Activated CD8-positive, alpha-beta memory T cell treated with anti-CD3 and anti-CD28 coated beads for 1 hour (primary cell): ENCODE measurements at places on chromosomes 3 and 15.

GRCh38 chr15:99526176-99526575 is 39.6 kb upstream of the MEF2A start:
- no peak for DNase-seq

DNA sequence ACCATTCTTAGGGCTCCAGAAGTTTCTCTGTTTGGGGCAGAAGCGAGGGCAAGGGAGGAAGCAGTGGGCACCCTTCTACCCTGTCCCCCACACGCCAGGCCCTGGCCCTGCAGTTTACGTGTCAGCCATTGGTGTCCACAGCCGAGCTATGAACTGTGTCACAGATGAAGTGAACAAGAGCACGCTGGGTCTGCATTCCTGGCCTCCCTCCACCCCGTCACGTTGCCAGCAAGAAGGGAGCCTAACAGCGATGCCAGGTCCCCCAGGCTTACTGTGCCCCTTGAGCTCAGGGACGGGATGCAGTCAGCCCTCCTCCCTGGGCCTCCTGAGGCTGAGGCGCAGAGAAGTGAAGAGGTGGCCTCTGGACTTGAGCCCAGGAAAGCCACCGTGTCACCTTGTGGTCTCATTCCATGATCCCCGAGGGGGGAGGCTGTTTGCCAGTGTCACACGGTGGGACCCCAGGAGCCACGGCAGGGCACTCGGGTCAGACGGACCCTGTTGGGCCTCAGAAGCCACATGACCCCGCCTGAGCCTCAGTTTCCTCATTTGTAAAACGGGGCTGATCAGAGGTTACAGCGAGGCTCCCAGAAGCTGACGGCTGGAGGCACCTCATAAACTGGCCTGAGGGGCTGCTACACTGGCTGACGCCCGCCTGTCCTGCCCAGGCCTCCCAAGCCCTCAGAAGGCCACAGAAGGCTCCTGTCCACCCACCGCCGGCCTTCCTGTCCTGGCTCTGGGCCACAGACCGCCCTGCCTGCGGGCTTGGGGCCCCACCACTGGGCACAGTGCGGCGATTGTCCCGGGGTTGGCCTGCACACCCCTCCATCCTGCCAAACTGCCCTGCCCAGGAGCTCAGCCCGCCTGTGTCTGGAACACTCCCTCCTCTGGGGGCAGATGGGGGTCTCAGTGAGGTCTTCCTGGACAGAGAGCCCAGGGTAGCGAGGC is 18.6 kb downstream of the IQSEC1 start:
- DNase-seq: no peak

DNA sequence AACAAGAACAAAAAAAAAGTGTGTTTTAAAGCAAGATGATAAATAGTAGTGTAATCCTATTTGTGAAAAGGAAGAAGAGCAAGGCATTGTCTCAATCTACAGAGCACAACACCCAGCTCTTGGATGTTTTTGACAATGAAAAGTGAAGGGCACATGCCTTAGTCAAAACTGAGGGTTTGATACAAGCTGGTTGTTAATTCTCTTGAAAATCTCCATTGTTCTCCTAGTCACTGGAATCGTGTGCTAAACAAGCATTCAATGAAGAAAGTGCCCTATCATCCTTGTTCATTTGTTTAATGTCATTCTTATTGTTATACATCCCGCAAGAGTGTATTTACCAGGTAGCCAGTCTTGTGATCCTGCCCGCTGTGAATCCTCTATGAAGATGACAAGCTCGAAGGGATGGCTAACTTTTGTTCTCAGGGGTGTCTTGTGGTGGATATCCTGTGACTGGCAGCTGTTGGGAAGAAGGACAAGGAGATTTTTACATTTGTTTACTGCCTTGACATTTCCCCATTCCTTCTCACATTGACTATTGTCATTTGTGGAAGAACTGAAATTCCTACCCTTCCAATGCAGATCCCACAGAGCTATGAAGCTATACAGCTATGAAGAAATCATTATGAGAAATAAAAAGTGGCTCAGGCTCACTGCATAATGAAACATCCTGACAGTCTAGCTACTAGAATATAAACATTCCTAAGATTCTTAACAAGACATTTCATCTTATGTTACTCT is 175.9 kb downstream of the VGLL3 start:
- no peak for DNase-seq

- DNase-seq: no peak
Observed at GRCh38 chr15:22961762-22962161, 18.4 kb downstream of the CYFIP1 start.

- DNase-seq: no peak
Observed at GRCh38 chr15:86444527-86444926, 364.9 kb downstream of the AGBL1 start.

GRCh38 chr3:157063469-157063868 is 96.5 kb downstream of the CCNL1 start:
- DNase-seq: no peak

DNA sequence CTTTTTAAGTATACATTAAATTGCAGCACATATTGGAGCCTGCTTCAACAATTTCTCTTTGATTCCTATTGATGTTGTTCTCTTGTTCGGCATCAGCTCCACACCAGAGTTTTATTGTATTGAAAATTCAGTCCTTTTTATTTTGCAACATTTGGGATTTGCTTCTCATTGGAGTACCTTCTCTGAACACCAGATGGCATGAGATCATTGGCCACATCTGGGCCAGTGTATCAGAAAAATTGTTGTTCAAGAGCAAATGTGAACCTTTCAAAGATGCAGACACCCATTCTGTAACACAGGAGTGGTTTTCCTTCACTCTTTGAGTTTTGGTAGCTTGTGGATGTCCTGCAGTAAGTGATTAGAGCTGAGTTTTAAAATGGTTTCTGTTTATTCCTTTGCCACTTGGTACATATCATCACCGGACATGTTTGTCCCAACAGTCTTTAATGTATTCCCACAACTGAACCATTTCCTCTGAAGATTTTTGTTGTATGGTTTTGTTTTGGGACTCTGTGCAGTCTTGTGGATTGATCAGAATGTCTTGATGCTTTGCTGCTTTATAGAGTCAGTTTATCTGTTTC is 96.1 kb downstream of the MCTP2 start:
- no peak for DNase-seq

DNA sequence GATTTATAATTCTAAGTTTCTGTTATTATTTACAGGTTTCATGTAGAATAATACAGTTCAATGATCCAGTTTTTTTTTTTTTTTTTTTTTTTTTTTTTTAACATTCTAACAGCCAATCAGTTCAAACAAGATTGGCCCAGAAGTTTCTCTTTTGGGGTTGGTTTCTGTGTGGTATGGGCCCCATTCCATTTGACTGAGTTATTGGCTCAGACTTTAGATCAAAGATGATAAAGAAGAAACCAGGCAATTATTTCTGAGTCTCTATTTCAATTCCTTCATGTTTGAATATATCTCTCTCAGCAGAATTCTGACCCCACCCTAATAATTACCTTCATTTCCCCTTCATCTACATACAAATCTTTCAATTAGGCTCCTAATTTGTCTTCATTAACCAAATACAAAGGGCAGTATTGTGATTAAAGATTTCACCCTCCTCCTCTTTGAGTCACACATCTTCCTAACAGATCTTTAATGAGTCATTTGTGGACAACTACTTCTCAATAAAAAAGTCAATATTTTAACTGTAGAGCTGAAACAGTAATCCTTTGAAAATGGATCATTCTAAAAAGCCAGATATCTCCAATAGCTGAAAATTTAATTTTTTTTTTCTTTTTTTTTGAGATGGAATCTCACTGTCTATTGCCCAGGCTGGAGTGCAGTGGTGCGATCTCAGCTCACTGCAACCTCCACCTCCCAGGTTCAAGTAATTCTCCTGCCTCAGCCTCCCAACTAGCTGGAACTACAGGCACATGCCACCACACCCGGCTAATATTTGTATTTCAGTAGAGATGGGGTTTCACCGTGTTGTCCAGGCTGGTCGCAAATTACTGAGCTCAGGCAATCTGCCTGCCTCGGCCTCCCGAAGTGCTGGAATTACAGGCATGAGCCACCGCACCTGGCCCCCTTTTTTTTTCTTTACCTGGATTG is 878.8 kb downstream of the NAALADL2 start:
- DNase-seq: no peak

- no peak for DNase-seq
Observed at GRCh38 chr3:147960786-147961185, 551.6 kb downstream of the ZIC1 start.

DNA sequence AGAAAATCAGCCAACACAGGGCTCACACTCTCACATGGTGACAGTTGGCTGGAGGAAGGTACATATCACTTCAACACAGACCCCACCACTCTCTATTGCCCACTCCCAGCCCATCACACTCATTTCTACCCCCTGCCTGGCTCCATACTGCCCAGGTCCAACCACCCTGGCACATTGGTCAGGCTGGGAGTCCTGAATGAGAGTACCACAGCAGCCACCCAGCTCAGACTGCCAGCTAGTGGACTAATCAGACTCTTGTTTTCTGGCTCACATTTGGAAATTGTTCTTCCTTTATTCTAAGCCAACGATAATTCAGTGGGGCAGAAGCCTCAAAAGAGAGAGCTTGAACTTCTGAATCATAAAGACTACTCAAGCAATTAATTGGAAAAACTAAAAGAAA is 20.0 kb downstream of the MRPL46 start:
- DNase-seq: no peak

GRCh38 chr3:12115849-12116248 is 42.9 kb downstream of the TIMP4 start:
- DNase-seq: no peak
